ENCODE measurements at places on chromosomes 12 and 14.

GRCh38 chr12:29625359-29625953 is 128.0 kb upstream of the OVCH1 start:
- DNase-seq: no peak

GRCh38 chr14:105281371-105282097 is 19.3 kb downstream of the BRF1 start:
- no peak for DNase-seq

GRCh38 chr12:63792338-63792737 is 12.6 kb downstream of the RXYLT1 start:
- DNase-seq: no peak

GRCh38 chr14:103696466-103697071 is 18.7 kb downstream of the XRCC3 start:
- DNase-seq: no peak

- DNase-seq: no peak
Observed at GRCh38 chr12:89461649-89462612, 62.7 kb downstream of the GALNT4 start.

- peak; percentile 13 for DNase-seq
Observed at GRCh38 chr14:79842270-79842669, 369.0 kb downstream of the DIO2 start.

DNA sequence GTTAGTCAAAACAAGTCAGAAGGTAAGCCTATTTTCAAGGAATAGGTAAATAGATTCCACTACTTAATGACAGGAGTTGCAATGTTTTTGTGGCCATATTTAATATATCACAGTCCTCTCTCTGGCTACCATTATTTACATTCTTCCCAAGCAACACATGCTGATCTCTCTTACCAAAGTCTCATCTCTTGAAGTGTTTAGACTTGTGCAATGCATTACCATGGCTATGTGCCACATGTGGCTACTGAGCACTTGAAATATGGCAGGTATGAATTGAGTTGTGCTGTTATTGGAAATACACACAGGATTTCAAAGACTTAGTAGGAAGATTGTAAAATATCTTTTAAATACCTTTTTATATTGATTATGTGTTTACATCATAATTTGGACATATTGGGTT is 262.4 kb upstream of the PDE3A start:
- no peak for DNase-seq

- no peak for DNase-seq
Observed at GRCh38 chr12:100443434-100443833, 30.2 kb upstream of the NR1H4 start.

DNA sequence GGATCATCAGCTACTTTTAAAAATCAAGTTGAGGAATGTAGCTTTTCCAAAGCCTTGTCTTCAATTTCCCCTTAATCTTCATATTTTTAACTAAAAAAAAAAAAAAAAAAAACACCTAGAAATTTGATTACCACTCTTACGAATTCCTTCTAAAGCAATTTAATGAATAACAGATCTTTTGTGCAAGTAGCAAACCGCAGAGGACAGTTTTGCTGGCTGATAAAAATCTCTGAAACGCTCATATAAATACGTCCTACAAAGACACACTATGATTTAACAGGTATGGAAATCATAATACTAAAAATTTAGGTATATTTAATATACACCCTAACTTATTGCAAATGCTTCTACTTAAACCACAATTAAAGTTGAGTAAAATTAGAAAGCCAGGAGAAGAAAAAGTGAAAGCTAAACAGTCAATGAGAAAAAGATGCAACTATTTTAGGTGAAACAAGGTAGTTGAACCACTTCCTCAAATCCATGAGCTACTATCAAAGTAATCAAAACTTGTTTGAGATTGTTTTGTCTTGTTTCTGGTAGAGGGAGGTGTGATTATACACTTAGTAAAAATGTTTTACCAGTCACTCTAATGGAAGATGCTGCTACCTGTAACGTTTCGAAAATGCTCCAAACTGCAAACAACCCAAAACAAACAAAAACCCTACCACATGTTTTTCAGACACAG is 2.2 kb downstream of the PAWR start:
- no peak for DNase-seq

DNA sequence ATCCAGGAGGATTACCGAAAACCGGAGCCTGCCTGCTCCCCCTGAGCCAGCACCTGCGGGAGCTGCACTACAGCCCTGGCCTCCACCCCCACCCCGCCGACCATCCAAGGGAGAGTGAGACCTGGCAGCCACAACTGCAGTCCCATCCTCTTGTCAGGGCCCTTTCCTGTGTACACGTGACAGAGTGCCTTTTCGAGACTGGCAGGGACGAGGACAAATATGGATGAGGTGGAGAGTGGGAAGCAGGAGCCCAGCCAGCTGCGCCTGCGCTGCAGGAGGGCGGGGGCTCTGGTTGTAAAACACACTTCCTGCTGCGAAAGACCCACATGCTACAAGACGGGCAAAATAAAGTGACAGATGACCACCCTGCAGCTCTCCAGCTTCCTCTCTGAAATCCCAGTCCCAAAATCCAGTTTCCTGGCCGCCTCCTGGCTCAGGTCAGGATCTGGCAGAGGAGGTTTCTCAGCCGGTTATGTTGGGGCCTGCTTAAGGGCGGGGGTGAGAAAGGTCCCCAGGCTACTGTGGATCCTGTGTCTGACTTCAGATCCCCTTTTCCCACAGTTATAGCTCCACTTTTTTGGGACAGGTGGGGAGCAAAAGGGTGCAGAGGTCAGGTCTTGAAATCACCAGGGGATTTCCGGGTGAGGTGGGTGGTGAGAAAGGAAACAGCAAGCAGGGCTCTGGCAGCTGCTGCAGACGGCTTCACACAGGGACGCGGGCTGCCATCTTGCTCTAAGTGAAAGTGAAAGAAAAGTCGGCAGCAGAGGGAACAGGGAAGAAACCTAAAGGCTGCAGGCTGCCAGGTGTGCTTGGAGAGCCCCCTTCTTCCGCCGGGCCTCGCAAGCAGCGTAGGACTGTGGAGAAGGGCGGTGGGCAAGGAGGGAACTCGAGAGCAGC is at the start of gene TAPBPL:
Gene TAPBPL (plus strand): TSS at position 695 of the 897 bp plus-strand sequence. CDS start 207 bp downstream, outside the sequence.
- peak; percentile 90 for DNase-seq

DNA sequence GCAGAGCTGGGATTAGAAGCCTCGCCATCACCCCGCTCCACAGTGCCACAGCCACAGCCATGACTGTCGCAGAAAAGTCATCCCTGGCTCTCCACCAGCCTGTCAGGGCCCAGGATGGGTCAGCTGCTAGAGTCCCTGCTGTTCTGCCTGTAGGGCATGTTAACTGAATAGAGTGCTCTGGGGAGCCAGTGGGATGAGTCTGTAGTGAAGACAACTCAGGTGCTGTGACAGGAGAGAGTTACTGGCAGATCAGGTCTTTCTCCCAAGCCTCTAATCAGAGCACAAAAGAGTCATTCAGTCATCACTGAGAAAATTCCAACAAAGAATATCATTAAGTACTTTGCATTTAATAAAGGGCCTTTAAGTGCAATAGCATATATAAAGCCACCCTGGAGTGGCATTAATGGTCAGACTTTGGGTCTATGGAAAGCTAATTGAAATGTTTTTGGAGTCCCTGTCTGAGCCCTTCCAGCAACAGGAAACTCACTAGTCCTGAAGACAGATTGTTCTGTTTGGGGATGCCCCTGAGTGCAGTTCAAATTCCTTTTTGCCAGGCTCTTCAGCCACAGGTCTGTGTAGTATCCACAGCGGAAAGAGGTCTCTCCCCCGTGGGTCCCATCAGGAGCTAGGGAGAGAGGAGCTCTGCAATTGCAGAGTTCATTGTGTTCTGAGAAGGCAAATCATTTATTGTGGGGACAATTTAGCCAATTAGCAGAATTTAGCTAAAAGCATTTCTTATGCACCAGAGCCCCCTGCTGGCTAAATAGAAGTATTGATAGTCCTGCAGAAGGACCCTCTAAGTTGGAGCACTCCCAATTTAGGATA is 45.2 kb upstream of the C14orf132 start:
- no peak for DNase-seq

GRCh38 chr12:123141615-123142517 is 9.0 kb downstream of the PITPNM2 start:
- DNase-seq: no peak

- DNase-seq: no peak
Observed at GRCh38 chr12:52655251-52655650, 3.2 kb upstream of the KRT2 start.

DNA sequence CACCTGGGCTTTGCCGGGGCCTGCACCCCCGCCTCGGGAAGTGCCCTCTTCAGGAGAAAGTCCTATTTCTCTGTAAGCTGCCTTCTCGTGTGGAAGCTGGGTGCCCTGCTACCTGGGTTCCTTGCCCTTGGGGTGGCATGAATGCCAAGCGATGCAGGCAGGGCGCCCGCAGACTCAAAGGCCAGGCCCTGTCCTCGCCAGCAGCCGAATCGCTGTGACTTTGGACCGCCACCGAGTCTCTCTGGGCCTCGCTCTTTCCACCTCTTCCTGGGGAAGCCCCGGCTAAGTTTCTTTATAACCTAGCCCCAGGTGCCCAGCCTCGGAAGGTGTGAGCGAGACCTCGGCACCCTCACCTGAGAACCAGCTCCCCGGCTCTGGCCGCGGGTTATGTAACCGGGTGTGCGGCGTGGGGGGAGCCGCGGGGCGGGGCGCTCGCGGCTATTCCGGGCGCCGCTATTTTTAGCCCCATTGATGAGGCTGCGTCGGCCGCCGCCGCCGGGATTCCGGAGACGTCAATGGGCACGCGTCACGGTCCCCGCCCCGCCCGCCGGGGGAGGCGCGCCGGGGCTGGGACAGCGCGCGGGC is 14.6 kb upstream of the NR4A1 start:
- DNase-seq: peak; percentile 68

GRCh38 chr12:47249082-47249481 is 169.3 kb upstream of the AMIGO2 start:
- no peak for DNase-seq

GRCh38 chr14:51677266-51677665 is 25.6 kb downstream of the FRMD6 start:
- DNase-seq: no peak

DNA sequence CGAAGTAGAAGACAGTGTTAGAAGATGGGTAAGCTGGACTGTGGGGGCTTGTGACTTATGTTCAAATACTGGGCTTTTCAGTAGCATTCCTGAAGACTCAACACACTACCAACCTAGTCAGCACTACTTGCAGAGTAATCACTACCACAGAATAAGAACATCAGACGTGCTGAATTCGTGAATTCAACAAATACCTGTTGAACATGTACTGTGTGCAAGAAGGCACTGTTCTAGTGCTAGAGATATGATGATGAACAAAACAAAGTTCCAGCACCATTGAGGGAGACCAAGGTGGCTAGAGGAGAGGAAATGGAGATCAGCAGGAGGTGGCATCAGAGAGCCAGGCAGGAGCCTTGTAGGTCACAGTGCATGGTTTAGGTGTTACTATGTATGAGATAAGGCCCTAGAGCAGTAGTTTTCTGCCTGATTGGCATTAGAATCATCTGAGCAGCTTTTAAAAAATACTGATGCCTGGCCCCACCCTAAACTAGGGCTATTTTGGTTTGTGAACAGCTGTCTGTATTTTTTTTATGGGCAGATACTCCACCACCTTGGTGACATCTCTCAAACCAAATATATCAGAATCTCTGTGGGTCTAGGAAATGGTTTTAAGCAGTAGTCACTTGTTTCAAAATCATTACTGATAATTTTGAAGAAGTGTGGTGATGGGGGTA is 26.8 kb downstream of the FERMT2 start:
- no peak for DNase-seq
